ENCODE measurements at places on chromosomes 11 and 22. TPM values are rescaled to one million over a fixed set of nuclear protein-coding genes. Genes with fewer than 3 reads are reported as not detected.

- no peak for DNase-seq
Observed at GRCh38 chr11:69364921-69365320, 71.0 kb downstream of the MYEOV start.

DNA sequence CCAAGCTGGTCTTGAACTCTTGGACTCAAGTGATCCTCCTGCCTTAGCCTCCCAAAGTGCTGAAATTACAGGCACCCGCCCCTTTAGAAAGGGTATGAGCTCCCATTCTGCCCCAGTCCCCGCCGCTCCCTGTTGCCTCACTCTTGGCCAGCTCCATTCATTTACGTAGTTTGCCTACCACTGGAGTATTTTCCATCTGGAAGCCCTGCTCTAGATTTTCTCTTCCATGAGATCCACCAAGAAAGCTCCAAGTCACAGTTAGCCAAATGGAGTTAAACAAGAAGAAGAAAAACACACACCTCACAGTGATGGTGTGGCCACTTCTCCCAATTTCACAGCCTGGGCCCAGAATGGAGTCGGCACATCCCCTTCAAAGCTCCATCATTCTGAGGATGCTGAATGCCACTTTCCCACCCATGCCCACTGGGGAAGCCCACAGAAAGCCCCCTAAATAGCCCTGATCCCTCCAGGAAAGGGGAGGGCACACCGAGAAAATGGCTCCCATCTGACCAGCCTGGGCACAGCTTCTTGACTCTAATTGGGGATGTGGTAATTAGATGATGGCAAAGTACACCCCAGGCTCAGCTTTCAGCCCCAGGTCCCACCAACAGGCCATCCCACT, 381.2 kb downstream of the MN1 start:
- no peak for DNase-seq

GRCh38 chr11:122334546-122335339, 218.7 kb upstream of the BLID start:
- no peak for DNase-seq

The GAS2 gene
- 0.44 TPM for polyA plus RNA-seq
